ENCODE measurements at places on chromosomes 2 and 18.

- no peak for DNase-seq
These were observed 36.0 kb downstream of the LONRF2 start for GRCh38 chr2:100286318-100286717.

DNA sequence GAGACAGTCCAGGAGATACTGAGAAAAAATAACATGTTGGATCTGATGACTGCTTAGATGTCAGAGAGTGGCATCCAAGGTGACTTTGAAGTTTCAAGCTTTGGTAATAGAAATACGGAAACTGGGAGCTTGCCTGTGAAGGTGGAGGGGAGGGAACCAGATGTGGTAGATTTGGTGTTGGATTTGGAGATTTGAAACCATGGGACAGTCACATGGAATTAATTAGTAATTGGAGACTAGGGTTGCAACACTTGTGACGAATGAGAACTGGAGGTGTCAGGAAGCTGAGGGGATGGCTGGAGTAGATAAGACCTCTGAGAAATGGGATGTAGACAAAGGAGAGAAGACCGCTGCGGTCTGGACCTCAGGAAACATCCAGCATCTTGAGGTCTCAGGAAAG is 46.7 kb downstream of the RPL37A start:
- DNase-seq = no peak

DNA sequence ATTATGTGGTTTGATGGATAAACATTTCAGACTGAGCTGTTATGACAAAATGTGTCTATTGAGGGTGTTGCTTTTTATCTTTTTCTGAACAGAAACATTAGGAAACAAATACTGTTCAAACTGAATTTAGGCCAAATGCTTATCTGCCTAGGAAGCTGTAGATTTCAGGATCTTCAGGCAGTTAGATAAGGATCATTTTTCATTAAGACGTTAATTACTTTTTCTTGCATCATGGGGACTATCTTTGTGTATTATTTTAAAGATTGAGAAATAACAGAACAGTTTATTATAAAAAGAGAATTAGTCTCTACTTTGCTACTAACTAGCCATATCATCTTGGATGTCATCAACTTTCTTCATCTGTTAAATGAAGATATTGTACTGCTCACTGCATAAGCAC is 107.5 kb downstream of the TTC27 start:
- DNase-seq = no peak

DNA sequence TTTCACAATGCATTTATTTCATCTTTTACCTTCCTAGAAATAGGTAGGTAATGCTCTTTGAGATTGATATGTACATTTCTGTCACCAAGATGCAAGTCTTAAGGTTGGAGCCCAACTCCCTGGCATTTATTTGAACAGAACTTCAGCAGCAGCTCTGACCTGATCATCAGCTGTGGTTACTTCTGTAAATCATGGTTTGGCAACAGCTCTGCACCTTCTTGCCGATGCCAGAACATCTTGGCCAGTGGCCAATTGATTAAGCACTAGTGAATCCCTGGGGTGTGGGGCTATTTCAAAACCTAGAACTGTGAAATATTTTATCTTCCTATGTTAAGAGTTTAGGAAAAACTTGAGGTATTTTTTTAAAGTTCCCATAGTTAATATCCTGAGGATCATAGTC is 124.8 kb upstream of the NYAP2 start:
- no peak for DNase-seq

DNA sequence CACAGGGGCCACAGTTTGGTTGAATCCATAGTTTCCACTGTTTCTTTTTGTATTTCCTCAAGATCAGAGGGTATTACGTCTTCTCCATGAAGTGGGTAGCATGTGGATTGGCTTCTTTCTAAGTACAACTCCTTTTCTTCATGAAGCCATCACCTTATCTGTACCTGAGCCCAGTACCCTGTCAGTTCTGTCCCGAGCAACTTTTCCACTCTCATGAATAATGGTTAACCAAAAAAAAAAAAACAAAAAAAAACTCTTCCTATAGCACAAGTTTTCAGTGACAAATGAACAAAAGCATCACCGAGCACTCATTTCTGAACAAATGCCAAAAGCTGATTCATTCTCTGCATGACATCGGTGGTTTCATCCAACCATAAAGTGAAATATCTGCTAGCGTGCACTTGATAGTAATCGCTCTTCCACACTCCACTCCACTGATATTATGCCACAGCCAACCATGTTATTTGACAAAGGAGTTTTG is 53.0 kb upstream of the CCDC150 start:
- DNase-seq = no peak
